ENCODE measurements at places on chromosomes 5 and 9.

DNA sequence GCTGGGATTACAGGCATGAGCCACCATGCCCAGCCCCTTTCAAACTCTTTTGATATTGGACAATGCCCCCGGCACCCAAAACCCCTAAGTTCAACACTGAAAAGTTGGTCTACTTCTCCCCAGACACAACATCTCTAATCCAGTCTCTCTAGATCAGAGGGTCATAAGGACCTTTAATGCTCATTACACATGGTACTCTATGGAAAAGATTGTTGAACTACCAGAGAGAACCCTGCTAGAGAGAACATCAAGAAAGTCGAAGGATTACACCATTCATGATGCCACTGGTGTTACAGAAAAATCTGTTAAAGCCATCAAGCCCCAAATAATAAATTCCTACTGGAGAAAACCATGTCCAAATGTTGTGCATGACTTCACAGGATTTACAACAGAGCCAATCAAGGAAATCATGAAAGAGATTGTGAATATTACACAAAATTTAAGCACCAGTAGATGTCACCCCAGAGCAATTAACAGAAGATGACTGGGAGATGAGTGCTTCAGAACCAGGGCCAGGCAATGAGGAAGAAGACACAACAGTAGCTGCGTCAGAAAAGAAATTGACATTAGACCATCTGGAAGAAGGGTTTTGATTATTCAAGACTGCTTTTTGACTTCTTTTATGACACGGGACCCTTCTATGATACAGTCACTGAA, 28.3 kb upstream of the NIPAL4 start:
- peak; percentile 26 for DNase-seq

- no peak for DNase-seq
These were observed 248.4 kb upstream of the RPS23 start for GRCh38 chr5:82526540-82526939.

GRCh38 chr9:3986060-3986459, 313.8 kb downstream of the GLIS3 start:
- DNase-seq, result no peak

- no peak for DNase-seq
These were observed 130.5 kb upstream of the CPEB4 start for GRCh38 chr5:173757403-173758209.

DNA sequence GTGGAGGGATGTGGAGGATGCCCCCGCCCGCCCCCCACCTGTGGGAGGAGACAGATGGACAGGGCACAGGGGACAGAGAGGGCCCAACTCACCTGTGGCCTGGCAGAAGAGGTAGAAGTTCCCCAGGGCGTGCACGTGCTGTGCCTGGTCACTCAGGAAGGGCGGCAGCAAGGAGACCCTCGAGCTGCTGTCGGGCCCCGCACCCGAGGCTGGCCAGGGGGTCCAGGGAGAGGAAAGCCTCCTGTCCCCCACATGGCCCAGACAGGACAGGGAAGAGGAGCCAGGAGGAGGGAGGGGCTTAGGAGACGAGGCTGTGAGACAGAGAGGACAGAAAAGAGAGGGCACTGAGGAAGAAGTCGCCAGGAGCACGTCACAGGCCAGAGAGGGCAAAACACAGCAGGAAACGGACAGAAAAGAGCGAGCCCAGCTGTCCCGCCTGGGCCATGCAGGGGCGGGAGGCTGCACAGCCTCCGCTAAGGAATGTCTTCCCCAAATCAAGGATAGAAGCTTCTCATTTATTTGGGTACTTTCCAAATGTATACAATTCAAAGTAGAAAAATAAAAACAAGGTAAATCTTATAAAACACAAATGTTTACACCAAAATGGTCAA, 58.5 kb downstream of the SECISBP2 start:
- no peak for DNase-seq

- no peak for DNase-seq
These were observed 44.7 kb downstream of the RGS3 start for GRCh38 chr9:113508111-113508749.

DNA sequence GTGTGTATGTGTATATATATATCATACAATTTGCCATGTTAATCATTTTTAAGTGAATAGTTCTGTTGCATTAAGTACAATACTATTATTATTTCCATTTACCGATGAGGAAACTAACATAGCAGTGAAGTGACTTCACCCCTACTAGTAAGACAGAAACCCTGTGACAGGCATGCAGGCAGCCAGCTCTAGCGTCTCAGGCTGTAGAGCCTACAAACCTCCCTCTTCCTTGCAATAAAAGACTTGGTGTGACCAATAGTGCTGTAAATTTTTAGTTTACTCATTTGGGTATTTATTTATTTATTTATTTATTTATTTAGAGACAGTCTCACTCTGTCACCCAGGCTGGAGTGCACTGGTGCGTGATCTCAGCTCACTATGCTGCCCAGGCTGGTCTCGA, 24.7 kb downstream of the FNBP1 start:
- DNase-seq, result no peak

DNA sequence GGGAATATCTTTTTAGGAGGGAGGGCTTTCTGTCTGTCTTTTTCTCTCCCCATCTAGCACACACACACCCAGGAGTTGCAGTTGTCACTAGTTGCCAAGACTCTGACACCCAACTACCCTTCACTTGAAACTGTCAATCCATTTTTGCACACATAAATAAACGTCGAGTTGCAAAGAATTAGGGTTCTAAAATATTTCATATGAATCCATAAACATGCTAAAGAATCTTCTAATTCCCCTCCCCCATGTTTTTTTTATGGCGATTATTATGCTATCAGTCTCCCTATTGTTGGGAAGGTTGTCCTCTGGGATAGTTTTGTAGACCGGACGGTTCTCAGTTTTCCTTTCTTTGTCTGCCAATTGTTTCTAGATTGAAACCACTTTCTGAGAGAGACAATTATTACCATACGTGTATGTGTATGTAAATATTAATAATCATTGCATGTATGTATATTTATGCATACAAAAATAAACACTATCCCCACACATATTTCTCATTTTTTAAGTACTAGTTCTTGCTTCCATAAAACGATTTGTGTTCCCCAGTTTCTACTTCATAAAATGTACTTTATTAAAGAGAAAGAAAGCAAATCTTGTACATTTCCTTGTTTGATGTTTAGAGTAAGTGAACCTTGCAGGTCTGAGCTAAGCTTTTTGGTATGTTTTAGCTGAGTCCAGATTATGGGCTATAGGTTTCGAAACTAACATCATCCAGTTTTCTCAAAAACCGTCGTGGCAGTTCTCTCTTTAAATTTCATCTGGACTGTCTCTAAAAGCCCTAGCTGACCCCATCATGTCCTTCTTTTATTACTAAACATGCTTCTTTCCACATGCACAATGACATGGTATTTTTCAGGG, 165.0 kb upstream of the MPDZ start:
- DNase-seq, result no peak

Measured in activated CD4-positive, alpha-beta memory T cell treated with anti-CD3 and anti-CD28 coated beads, Interleukin-2, amount 10 ng/mL, durations not matched to agents 7 days and 5 days (primary cell).